ENCODE measurements at places on chromosomes 12 and 14. TPM values are rescaled to one million over a fixed set of nuclear protein-coding genes. Genes with fewer than 3 reads are reported as not detected.

CELA1 gene
- not detected for total RNA-seq

PAPOLA gene
- total RNA-seq, result 110 TPM

- peaks cover 11% of the 10 kb centered on the region for H3K4me1 ChIP-seq
- DNase-seq, result no peak
- no peak overlapping the region for H3K4me3 ChIP-seq
- H3K27ac ChIP-seq, result no peak overlapping the region
- H3K27me3 ChIP-seq, result peaks cover 15% of the 10 kb centered on the region
- H3K36me3 ChIP-seq, result no peaks in the 10 kb centered on the region
Observed at GRCh38 chr14:77178656-77179055, 2.9 kb upstream of the TMEM63C start.

DNA sequence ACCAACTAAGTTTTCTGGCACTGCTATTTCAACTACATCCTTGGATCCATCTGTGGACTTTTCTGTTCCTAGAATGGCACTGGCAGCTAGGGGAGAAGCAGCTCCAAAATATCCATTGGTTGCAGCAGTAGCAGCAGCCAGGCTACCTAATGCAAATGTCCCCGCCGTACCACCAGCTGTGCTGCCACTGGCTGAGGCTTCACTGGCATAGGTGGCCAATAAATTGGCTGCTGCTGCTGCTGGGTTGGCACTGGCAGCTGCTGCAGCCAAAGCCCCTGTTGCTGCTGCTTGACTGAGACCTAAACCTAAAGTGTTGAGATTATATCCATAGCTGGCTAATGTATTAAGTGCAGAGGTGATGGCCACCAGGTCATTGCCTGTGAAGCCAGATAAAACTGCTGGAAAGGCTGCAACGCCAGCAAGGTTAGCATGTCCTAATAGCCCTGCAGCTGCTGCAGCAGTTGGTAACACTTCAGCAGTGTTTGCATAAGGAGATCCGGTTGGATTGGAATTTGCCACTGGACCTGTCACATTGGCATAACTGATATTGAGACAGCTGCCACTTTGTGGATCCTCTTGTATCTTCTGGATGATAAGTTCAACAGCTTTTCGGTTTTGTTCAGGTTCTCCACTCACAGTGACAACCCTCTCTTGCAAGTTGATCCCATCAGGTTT lies 149.5 kb downstream of the NOVA1 start:
- H3K4me1 ChIP-seq, result no peaks in the 10 kb centered on the region
- H3K36me3 ChIP-seq, result peaks cover 4% of the 10 kb centered on the region
- no peak for DNase-seq
- no peak overlapping the region for H3K27ac ChIP-seq

- no peak overlapping the region for H3K4me3 ChIP-seq
- H3K36me3 ChIP-seq, result no peaks in the 10 kb centered on the region
- H3K4me1 ChIP-seq, result peaks cover 24% of the 10 kb centered on the region
Observed at GRCh38 chr14:68753690-68754089, 39.2 kb downstream of the ZFP36L1 start.

DNA sequence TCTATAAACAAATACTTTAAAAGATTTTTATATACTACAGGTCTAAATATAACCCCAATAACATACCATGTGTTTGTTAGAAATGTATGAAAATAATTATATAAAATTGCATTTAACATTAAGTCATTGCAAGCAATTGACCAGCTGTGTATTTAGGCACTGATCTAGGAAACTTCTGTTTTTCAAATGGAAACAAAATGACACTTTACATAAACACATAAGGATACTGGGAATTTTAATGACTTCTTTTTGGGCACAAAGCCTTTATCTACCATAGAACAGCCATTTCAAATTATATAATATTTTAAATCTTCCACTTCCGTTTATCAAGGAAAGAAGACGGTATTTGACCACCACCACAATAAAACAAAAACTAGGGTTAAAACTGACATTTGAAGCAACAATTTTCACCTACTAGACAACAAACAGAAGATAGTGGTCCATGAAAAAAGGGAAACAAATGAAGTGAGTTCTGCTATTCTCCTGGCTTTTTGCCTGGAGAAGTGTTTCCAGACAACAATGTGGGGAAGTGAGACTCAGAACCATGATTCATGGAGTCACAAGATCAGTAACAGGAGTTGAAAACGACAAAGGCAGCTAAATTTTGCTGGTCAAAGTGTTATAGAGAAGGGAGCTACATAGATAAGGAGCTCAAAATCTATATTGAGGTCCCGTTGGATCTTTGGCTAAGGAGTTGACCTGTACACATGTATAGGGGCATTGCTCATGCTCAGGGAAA lies 475.1 kb downstream of the TRHDE start:
- no peaks in the 10 kb centered on the region for H3K36me3 ChIP-seq
- H3K4me1 ChIP-seq, result no peaks in the 10 kb centered on the region
- H3K27ac ChIP-seq, result no peak overlapping the region
- no peaks in the 10 kb centered on the region for H3K27me3 ChIP-seq

TMEM63C gene
- 0.83 TPM for total RNA-seq

DNA sequence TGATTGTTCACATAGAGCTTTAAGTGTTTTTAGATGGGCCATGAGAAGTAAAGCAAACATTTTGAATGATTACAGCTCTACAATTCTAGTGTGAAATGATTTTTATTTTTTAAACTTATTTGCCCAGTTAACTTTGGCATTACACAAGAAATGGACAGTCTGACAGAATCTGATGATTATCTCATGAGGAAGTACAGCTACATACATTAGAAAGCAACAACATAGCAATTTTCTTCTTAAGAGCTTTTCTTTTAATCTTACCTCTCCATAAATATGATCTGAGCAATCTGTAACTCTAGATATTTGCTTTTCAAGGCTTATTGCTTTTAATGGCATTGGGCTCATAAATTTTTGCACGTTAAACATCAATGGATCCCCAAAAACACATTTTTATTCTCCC lies 26.5 kb upstream of the PPP1R12A start:
- no peaks in the 10 kb centered on the region for H3K27me3 ChIP-seq
- H3K4me1 ChIP-seq, result no peaks in the 10 kb centered on the region
- no peak overlapping the region for H3K4me3 ChIP-seq
- no peak for DNase-seq
- H3K27ac ChIP-seq, result no peak overlapping the region

GPR65 gene
- total RNA-seq, result 0.57 TPM

KRT2 gene
- total RNA-seq, result not detected

GRCh38 chr14:93540235-93540634 lies 109.5 kb downstream of the UNC79 start:
- no peaks in the 10 kb centered on the region for H3K4me1 ChIP-seq
- H3K36me3 ChIP-seq, result no peaks in the 10 kb centered on the region
- no peak overlapping the region for H3K4me3 ChIP-seq
- DNase-seq, result no peak
- H3K27me3 ChIP-seq, result no peaks in the 10 kb centered on the region
- no peak overlapping the region for H3K27ac ChIP-seq

NANOG gene
- total RNA-seq, result not detected

GRCh38 chr14:36398463-36399291 lies 78.2 kb upstream of the MBIP start:
- no peaks in the 10 kb centered on the region for H3K27me3 ChIP-seq
- H3K27ac ChIP-seq, result no peak overlapping the region
- H3K4me3 ChIP-seq, result no peak overlapping the region
- H3K36me3 ChIP-seq, result no peaks in the 10 kb centered on the region
- no peaks in the 10 kb centered on the region for H3K4me1 ChIP-seq
- DNase-seq, result no peak

TTC6 gene
- not detected for total RNA-seq

GRCh38 chr14:20468764-20469241 lies 403 bp upstream of the PNP start:
- H3K27me3 ChIP-seq, result no peaks in the 10 kb centered on the region
- DNase-seq, result no peak
- peaks cover 25% of the 10 kb centered on the region for H3K4me1 ChIP-seq
- no peaks in the 10 kb centered on the region for H3K36me3 ChIP-seq
- H3K4me3 ChIP-seq, result peak overlapping the region; percentile 89

- no peak overlapping the region for H3K27ac ChIP-seq
- no peaks in the 10 kb centered on the region for H3K36me3 ChIP-seq
- peaks cover under 1% of the 10 kb centered on the region for H3K27me3 ChIP-seq
- no peak for DNase-seq
- no peak overlapping the region for H3K4me3 ChIP-seq
Observed at GRCh38 chr12:119341988-119342387, 7.5 kb downstream of the CCDC60 start.

- H3K27ac ChIP-seq, result no peak overlapping the region
- H3K36me3 ChIP-seq, result no peaks in the 10 kb centered on the region
- H3K4me3 ChIP-seq, result no peak overlapping the region
- no peak for DNase-seq
- H3K4me1 ChIP-seq, result no peaks in the 10 kb centered on the region
- no peaks in the 10 kb centered on the region for H3K27me3 ChIP-seq
Observed at GRCh38 chr14:36952689-36953088, 219.7 kb downstream of the SLC25A21 start.

DNA sequence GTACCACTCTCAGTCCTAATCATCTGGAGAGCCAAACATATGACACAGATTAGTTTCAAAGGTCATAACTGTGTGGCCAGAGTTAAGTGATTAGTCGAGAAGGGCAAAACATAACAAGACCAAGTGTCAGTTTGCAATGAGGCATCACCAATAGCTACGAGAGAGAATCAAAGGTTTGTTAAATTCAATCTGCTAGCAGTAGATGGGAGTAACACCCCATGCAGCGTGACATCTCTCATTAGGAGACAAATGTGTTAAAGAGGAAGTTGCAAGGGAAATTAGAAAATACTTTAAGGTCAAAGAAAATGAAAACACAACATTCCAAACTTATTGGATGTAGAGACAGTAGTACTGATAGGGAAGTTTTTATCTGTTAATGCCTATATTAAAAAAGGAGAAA lies 135.7 kb upstream of the SYT10 start:
- no peak overlapping the region for H3K4me3 ChIP-seq
- no peaks in the 10 kb centered on the region for H3K4me1 ChIP-seq
- H3K27me3 ChIP-seq, result no peaks in the 10 kb centered on the region
- H3K27ac ChIP-seq, result no peak overlapping the region
- no peak for DNase-seq
- H3K36me3 ChIP-seq, result no peaks in the 10 kb centered on the region

TPH2 gene
- 0.11 TPM for total RNA-seq

SLC10A1 gene
- not detected for total RNA-seq

DNA sequence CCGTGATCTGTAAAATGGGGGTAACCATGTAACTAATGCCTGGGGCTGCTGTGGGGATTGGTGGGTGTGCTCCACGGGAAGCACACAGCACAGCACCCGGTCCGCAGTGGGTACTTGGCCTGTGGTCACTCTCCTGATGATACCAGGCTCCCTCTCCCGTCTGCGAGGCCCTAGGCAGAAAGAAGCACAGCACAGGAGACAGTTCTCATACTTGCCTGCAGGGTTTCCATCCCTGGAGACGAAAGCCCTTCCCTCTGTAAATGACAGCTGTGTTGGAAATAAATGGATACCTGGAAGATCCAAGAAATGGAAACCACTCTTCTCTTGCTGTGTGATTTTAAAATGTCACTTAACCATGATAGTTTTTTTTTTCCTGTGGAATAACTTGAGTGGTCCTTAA lies 7.9 kb upstream of the PRMT8 start:
- no peaks in the 10 kb centered on the region for H3K36me3 ChIP-seq
- H3K4me1 ChIP-seq, result no peaks in the 10 kb centered on the region
- no peak overlapping the region for H3K27ac ChIP-seq
- DNase-seq, result no peak
- no peaks in the 10 kb centered on the region for H3K27me3 ChIP-seq

GRCh38 chr14:88233915-88234314 lies 89.2 kb downstream of the KCNK10 start:
- no peak for DNase-seq
- H3K4me3 ChIP-seq, result no peak overlapping the region
- no peak overlapping the region for H3K27ac ChIP-seq
- H3K36me3 ChIP-seq, result no peaks in the 10 kb centered on the region

ADAMTS20 gene
- not detected for total RNA-seq

FSCB gene
- not detected for total RNA-seq

DNA sequence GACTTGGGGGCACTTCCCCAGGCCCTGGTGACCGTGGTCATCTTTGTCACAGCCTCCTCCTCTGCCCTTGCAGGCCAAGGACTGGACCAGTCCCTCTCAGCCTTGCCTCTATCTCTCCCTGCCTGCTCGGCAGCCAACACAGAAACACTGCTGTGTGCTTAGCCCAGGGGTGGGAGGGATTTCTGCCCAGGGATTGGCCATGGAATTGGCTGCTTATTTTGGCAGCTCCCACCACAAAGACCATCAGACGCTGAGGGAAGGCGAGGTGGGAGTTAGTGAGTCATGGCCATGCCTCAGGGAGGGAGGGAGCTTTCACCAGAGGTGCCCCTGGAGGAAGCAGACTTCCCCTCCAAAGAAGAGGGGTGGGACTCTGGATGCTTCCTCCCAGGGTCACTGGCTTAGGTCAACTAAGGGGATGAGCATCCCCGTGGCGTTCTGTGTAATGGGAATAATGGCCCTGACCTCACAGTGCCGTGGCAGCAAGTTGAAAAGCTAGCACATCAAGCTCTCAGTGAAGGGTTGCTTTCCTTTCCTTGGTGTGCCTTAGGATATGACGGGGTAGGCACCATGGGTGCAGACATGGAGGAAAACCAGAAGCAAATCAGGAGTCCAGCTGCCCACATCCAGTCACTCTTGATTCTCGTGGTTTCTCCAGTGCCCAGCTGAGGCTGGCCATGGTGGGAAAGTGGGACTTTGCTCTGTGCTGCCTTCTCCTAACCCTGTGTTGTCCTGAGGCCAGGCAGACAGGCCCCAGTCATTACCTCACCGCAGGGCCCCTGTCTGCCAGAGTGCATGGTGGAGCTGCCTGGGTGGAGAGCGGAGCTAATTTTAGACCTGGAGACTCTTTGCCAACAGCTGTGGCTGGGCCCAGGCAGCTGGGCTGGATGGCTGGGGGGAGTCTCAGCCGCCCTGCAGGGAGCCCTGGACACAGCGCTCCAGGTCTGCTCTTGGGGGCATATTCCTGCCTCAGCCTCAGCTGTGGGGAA lies 21.4 kb downstream of the B4GALNT3 start:
- H3K36me3 ChIP-seq, result no peaks in the 10 kb centered on the region
- H3K27me3 ChIP-seq, result no peaks in the 10 kb centered on the region
- DNase-seq, result no peak
- H3K4me3 ChIP-seq, result no peak overlapping the region

TAS2R8 gene
- total RNA-seq, result not detected

NR4A1 gene
- 65.8 TPM for total RNA-seq

GRCh38 chr12:74381958-74382357 lies 155.7 kb upstream of the ATXN7L3B start:
- no peaks in the 10 kb centered on the region for H3K27me3 ChIP-seq
- no peaks in the 10 kb centered on the region for H3K4me1 ChIP-seq
- no peak for DNase-seq
- no peaks in the 10 kb centered on the region for H3K36me3 ChIP-seq
- H3K27ac ChIP-seq, result no peak overlapping the region
- H3K4me3 ChIP-seq, result no peak overlapping the region

WDHD1 gene
- total RNA-seq, result 1.1 TPM

DNA sequence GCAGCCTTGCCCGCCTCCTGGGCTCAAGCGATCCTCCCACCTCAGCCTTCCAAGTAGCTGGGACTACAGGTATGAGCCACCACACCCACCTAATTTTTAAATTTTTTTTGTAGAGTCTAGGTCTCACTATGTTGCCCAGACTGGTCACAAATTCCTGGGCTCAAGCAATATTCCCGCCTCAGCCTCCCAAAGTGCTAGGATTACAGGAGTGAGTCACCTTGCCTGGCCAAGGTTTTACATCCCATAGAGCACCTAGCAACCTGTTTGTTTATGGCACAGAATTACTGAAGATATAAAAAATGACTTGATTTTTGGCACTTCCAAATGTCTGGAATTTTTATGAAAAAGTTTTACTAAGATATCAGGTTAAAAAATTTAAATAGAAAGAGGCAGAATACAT lies 16.5 kb downstream of the MYO1A start:
- H3K27ac ChIP-seq, result no peak overlapping the region
- H3K4me3 ChIP-seq, result no peak overlapping the region
- no peaks in the 10 kb centered on the region for H3K27me3 ChIP-seq
- H3K36me3 ChIP-seq, result no peaks in the 10 kb centered on the region

DAO gene
- total RNA-seq, result not detected
